ENCODE measurements at places on chromosomes 2 and 18.

DNA sequence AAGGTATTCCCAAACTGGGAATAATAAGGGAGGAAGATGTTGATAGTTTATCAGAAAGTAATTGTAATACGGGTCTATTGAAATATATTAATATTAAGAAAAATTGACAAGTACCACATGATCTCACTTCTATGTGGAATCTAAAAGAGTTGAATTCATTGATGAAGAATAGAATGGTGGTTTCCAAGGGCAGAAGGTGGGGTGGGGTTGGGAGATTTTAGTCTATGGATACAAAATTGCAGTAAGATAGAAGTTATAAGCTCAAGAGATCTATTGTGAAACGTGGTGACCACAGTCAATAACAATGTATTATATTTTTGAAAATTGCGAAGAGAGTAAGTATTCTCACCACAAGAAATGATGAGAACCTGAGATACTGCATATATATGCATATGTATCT lies 38.9 kb downstream of the COL3A1 start:
- DNase-seq, result no peak

GRCh38 chr2:236852977-236853374 lies 232.7 kb upstream of the COPS8 start:
- no peak for DNase-seq

DNA sequence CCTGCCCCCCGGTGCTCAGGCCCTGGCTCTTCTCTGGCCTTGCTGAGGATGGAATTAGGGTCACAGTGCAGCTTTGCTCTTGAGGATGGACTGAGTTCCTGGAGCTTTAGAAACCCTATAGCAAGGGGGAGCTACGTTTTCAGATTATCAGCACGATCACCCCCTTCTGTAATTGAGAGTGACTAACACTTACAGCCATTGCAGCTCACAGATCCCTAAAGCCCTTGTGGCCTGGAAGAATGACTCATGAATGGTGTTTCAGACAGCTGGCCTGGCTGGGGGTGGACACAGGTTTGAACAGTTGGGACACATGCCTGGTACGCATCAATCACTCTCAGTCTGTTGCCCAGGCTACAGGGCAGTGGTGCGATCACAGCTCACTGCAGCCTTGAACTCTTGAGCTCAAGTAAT lies 79.7 kb upstream of the IGFBP5 start:
- DNase-seq, result no peak

GRCh38 chr2:86305195-86305914 lies 32.1 kb downstream of the REEP1 start:
- DNase-seq, result no peak

DNA sequence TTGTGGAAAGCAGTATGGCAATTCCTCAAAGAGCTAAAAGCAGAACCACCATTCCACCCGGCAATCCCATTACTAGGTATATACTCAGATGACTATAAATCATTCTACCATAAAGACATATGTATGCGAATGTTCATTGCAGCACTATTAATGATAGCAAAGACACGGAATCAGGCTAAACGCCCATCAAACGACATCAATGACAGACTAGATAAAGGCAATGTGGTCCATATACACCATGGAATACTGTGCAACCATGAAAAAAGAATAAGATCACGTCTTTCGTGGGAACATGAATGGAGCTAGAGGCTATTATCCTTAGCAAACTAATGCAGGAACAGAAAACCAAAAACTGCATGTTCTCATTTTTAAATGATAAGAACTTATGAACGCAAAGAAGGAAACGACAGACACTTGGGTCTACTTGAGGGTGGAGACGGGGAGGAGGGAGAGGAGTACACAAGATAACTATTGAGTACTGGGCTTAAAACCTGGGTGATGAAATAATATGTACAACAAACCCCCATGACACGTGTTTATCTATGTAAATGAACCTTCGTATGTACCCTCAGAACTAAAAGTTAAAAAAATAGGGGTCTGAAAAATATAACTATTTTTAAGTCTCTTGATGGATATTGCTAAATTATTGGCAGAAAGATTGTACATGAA lies 32.0 kb upstream of the CYTIP start:
- DNase-seq, result no peak

DNA sequence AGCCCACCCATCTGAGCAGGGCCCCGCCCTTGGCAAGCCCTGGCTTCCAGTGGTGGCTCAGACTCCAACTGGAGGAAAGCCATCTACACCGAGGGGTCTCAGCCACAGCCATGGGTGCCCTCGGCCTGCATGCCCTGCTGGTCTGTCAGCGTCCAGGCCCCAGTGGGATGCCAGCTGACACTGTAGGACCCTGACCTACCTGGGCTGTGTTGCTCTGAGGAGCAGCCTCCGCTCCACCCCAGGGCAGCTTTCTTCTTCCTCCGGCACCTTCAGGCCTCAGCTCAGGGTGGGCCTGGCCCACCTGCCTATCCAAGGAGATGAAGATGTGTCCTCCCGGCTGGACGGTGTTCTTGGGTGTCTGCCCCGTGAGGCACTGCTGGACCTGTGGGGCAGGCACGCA lies 13.9 kb upstream of the ARHGEF4 start:
- no peak for DNase-seq

DNA sequence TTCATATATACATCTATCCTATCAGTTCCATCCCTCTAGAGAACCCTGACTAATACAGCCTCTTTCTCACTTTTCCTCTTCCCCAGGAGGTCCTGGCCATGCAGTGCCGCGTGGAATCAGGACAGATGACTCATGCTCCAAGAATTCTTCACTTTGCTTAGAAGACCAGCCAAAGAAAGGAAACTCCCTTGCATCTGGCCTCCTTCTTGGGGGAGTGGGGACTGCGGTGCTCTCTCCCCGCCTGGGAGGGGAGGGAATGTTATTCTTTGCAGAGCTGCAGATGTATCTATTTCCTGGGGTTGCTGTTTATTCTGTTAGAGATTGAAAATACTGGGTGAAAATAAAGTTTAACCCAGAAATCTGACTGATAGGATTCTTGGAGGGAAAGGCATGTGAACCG lies 111.5 kb upstream of the SH3BP4 start:
- no peak for DNase-seq

DNA sequence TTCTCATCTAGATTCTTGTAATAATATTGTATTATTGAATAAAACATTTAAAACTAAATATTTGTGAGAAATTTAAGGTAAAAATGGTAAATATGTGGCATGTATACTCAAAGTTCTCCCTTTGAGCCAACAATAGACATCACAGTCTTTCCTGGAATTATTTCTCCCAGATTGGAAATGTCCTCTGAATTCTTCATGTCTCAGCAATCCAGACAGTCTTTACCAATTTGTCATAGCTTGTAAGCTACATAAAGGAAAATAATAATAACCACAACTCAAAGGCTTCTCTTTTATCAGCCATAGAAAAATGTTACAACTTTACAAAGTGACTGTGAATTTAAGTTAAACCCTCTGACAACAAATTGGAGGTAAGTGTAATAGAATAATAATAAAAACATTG lies 784.9 kb downstream of the EPHA4 start:
- no peak for DNase-seq

GRCh38 chr2:148253685-148254084 lies 232.8 kb downstream of the MBD5 start:
- no peak for DNase-seq

DNA sequence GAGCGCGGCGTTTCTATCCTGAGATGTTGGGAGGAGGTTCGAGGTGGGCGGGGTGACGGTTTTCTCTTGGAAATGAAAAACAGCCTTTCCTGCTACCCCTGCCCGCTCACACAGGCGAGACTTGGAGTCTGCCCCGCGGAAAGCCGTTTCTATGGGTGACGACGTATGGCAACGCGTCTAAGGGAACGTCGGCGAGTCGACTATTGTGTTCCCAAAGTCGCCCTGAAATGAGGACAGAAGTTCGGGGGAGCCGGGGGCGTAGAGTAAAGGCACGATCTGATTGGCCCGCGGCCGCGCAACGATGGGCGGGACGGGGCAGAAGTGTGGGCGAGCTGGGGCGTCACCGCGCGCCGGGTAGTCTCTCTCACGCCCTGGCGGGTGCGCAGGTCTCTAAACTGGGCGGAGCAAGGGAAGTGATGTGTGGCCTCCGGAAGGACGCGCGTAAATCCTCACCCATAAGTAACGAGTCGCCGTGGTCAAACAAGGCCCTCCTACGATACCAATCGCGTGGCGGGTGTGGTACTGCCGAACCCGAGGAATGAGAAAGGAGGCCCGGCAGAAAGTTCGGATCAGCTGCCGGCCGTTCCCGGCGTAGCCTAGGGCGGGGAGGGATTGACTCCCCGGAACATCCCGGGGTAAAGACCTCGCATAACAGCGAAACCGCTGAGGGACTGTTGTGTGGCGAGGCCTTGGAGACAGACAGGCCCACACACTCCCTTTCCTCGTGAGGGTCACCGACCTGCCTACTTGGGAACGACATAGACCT lies 89.6 kb downstream of the FAM161A start:
- peak; percentile 83 for DNase-seq

GRCh38 chr2:209977386-209978239 lies 24.8 kb upstream of the RPE start:
- DNase-seq, result no peak

DNA sequence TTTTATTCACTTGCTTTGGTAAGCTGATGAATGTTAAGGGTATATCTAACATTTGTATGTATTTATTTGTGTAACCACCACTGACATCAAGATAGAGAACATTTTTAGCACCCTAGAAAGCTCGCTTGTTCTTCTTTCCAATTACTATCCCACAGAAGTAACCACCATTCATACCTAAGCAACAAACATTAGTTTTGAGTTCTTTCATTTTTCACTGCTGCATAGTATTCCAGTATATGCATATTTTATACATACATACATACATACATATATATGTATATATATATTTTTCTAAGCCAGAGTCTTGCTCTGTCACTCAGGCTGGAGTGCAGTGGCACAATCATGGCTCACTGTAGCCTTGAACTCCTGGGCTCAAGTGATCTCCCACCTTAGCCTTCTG lies 11.1 kb upstream of the DYM start:
- no peak for DNase-seq

- no peak for DNase-seq
Measured at GRCh38 chr2:42456126-42456839, 37.5 kb downstream of the KCNG3 start.

- no peak for DNase-seq
Measured at GRCh38 chr18:48470484-48471180, 61.4 kb upstream of the ZBTB7C start.

- DNase-seq, result no peak
Measured at GRCh38 chr2:79621252-79621651, 108.4 kb downstream of the CTNNA2 start.

DNA sequence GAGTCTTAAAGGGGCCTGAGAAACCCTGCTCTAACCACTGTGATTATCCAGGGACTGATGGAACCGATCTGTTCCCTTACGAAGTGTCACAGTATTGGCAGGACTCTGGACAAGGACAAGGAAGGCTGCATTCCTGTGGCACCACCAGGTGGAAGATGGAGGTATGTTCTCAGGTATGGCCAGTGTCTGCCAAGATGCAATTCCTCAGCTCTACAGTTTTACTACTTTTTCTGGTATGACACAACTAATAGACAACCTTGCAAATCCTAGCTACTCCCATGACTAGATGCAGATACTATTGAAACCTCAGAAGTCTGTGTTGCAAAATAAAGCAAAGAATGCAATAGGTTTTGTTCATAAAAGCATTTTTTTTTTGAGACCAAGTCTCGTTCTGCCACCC lies 14.6 kb downstream of the RAB31 start:
- DNase-seq, result no peak

GRCh38 chr2:108297436-108298141 lies 8.9 kb downstream of the SULT1C2 start:
- no peak for DNase-seq

DNA sequence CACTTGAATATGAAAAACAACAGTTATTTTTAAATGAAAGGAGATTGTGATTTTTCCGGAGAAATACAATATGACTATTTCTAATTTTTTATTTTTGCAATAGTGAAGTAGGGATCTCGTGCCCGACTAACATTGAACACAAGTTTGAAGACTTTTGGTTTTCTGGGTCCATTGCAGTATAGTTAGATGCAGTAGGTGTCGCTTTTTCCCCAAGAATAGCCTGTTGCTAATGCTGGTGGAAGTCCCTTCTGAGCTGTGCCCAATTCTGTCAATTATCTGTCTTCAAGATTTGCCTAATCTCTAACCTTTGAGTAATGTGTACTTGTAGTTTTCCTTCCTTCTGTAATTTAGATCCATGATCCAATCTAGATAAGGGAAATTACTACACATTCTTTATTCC lies 36.5 kb downstream of the SEMA4F start:
- no peak for DNase-seq

DNA sequence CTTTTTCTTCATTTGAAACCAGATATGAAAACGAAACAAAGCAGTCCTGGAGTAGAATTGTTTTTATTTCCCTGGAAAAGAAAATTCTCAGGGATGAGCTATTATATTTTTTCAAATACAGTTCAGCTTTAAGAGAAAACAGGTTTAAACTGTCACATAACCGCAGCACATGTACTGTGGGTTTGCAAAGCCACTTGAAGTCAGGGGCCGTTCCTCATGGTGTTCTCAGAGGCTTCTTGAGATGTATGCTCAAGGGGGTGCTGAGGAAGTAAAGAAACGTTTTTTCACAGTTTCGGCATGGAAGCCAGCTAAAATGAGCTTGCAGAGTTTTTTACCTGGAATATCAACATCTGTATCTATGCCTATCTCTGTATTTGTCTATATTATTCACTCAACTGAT lies 225.3 kb downstream of the MC4R start:
- no peak for DNase-seq

- no peak for DNase-seq
Measured at GRCh38 chr2:240131296-240131695, 4.8 kb downstream of the COPS9 start.

- DNase-seq, result no peak
Measured at GRCh38 chr2:100882645-100883613, 63.0 kb downstream of the NPAS2 start.

GRCh38 chr18:25595274-25596060 lies 243.5 kb upstream of the ZNF521 start:
- DNase-seq, result no peak

DNA sequence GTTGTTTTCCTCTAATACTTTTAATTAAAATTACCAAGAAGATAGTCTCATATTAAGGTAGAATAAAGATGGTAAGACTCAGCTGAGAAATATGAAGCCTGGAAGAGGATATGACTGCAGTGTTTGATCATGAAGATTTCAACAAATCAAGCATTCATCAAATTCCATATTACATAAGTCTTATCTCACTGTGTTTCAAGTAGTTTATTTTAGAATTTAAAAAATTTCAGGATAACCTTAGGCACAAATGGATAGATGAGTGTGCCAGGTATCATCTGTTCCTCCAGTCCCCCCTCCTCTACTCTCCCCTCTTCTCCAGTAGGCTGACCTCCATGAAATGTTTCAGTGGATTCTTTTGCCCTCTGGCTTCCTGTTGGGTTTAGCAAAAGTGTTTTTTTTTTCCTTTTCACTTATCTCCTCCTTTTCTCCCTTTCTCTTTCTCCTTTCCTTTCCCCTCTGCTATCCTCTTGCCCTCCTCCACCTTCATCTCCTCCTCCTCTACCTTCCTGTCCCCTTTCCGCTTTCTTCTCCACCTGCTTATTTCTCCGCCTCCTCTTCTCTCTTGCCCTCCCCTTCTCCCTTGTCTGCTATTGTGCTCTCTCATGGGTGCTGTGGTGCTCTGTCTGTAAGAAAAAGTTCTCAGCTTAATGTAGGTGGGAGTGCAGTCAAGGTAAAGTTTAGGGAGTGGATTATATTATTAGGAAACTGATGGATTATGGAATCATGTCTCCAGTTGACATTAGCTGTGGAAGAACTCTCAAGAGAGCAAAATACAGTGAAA lies 72.8 kb downstream of the ABI2 start:
- no peak for DNase-seq

Data from NCI-H1436 treated with DMSO at 0.1 percent for 48 hours (cell line).